Ammon's horn (tissue), 1 donor: ENCODE measurements at places on chromosomes 7 and 10.

DNA sequence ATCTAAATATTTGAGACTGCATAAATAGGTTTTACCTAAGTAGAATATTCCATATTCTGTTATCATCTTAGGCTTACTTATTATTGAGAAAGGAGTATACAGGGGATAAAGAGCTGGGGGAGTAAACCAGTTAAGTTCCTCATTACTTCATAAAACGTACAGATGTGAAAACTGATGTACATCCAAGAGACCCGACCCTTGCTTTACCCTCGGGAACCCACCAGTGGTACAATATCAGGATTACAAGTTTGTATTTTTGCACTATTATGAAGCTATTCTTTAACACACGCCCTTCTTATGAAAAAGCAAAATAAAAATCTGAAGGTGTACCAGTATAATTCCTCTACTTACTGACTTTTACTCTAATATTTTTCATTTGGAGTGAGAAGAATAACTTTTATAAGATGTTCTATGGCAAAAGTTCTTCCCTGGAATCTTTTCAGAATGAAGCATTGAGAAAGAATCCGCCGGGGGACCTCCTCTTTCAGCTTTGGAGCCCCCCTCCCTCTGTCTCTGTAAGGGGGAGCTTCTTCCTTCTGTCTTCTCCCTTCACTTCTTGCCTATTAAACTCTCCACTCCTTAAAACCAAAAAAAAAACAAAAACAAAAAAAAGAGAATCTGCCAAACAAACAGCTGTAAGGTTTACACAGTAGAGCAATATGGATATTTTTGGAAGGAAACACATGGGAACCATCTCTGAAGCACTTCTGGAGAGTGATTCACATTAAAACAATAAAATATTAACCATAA is 550.0 kb downstream of the TNS3 start:
- DNase-seq = no peak

- DNase-seq = no peak
These were observed 130.0 kb upstream of the LRRTM3 start for GRCh38 chr10:66795866-66796265.

- DNase-seq = peak; percentile 23
These were observed 518 bp downstream of the WAPL start for GRCh38 chr10:86520871-86521677.

- no peak for DNase-seq
These were observed 117.9 kb upstream of the DIP2C start for GRCh38 chr10:807163-807957.

- DNase-seq = no peak
These were observed 132.6 kb upstream of the RSU1 start for GRCh38 chr10:16949816-16950215.

- DNase-seq = no peak
These were observed 105.1 kb downstream of the PIP4K2A start for GRCh38 chr10:22609251-22609650.

GRCh38 chr10:15809450-15809849 is 50.9 kb downstream of the MINDY3 start:
- no peak for DNase-seq

DNA sequence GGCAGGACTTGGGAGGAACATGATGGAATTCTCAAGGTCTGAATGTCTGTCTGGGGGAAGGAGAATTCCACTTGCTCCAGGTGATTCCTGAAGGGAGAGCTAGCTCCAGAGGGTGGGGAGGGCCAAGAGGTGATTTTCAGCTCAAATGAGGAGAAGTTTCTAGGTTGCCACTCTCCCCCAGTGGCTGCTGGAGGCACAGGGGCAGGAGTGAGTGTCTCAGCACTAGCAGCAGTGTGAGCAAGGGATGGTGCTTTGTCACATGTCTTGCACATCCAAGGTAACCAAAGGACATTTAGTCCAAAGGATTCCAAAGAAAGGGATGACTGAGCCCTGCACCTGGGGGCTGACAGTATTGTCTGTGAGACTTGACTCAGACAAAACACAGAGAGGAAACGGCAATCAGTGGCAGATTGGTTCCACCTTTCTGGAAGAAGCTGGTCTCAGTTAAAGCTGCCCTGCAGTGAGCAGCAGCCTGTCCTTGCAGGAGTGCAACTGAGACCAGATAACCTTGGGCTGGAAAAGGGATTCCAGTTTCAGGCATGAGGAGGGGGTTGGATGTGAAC is 51.2 kb upstream of the PCBD1 start:
- no peak for DNase-seq

DNA sequence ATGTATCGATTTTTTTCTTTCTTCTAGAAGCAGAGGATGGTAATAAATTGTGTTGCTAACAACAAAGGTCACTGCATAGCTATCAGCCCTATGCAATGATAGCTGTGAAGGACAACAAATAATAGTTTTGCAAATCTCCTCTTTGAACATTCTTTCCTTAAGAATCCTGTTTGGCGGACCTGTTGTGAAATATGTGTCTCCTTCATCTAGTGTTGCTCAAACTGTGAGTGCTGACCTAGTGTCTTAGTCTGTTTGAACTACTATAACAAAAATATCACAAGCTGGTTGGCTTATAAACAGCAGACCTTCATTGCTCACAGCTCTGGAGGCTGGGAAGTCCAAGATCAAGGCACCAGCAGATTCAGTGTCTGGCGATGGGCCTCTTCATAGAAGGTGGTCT is 53.7 kb downstream of the CAV1 start:
- no peak for DNase-seq

- no peak for DNase-seq
These were observed 11.1 kb upstream of the SGCE start for GRCh38 chr7:94666879-94667587.

GRCh38 chr7:44617225-44617890 is 10.9 kb downstream of the OGDH start:
- DNase-seq = no peak

- no peak for DNase-seq
These were observed 153.7 kb downstream of the FAM107B start for GRCh38 chr10:14621037-14621436.

- no peak for DNase-seq
These were observed 140.1 kb downstream of the ACTR3B start for GRCh38 chr7:152899548-152900109.

- no peak for DNase-seq
These were observed 21.7 kb upstream of the PCGF5 start for GRCh38 chr10:91198781-91199180.

DNA sequence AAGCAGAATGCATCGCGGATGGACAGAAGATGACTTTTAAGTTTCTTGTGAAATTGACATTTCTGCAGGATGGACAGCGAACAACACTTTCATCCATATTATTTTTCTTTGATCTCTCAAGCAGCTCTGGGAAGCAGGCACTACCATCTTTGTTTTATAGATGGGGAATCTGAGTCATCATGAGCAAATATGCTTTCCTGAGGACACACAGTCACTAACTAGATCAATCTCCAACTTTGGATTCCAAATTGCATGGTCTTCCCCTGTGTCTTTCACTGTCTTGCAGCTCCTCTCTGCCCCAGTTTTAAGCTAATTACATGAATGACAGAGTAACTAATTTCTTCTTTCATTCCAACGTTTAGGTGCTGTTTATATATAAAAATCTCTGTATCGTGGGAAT is 201.5 kb downstream of the ADAM12 start:
- no peak for DNase-seq

DNA sequence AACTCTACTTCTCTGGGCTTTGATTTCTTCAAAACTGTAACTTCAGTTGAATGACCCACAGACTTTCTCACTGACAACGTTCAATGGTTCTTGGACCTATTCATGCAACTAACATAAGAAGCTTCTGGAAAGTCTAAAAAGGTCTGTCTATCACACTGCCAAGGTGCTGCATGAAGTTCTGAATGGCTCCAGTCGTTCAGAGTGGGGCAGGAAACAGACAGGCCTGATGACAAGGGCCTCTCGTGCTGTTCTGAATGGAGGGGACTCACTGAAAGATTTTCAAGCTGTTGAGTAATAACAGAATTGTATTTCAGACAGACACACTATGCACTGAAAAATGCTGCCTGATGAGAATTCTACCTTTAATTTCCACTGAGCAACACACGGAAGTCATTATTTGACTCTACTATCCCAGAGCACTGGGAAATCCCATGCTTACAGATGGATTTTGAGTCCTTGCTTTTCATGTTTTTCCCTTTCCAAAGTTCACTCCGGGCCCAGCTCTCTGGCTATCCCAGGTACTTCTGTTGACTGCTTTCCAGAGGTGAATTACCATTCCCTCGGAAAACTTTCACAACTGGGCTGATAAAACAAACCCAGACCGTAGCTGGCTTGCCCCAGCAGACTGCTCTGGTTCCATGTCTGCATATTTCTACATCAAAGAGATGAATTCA is 204.9 kb upstream of the FRMD4A start:
- DNase-seq = no peak

GRCh38 chr10:93368210-93368609 is 113.9 kb downstream of the MYOF start:
- DNase-seq = no peak

- DNase-seq = no peak
These were observed 6.3 kb downstream of the NOS3 start for GRCh38 chr7:150997075-150997511.

GRCh38 chr7:149610441-149611011 is 112.9 kb upstream of the ZNF746 start:
- no peak for DNase-seq

DNA sequence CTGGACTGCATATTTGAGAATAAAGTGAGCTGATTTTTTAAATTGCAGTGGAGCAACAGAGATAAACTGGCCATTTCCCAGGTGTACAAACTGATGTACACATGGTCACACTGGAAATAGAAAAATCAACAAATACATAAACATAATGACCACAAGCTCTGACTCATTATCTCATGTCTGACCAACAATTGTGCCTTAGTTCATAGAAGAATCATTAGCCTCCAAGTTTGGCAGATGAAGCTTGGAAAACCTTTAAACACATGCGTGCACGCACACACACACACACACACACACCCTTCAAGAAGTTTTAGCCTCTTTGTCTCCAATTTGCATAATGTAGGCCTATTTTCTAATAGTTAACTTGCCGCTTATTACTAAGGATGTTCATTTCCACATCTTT is 308.9 kb upstream of the POM121L12 start:
- DNase-seq = no peak

DNA sequence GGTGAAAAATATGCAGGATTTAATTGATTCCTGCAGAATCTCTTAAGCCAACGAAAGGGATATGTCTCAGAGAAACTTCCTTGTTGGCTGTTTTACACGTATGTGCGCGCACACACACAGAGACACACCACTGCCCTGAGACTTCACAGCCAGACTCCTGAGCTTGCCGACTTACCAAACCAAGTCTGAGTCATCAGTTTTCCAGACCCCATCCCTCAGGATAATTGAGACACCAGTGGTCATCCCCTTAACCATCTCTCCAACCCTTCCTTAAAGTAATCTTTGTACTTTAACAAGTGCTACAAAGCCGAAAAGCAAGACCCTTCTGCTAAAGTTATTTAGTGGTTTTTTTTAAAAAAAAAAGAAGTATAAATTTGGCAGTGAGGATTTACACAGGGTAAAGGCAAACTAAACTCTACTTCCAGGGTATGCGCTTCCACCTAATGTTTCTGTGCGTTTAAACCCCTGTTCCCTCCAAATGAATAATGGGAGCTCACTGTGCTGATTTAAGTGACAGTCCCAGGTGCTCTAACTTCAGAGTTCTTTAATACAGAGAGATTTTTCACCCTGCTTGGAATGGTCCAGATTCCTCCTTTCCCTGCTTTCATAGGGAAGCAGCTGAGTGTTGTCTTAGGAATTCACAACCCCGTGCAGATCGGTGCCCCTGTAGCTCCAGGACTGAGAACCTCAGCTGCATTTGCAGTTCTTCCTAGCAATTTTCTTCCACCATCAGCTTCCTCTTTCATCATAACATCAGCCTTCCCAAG is 198.5 kb downstream of the INHBA start:
- no peak for DNase-seq

DNA sequence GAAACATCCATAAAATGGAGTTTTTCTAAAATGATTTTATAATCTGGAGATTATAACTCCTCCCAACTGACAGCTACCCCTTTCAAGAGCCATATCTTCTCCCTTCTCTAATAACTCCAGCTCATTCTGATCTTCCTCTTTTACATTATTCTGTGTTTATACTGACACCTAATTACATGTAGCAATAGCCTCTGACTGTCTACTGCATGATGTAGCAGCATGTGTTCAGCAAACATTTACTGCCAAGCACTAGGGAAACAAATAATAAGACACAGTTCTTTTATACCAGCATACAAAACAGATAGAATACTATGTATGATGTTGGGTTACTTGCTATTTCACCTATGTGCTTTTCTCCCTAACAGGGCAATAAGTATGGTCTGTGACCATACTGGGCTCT is 20.7 kb downstream of the RBM28 start:
- no peak for DNase-seq

DNA sequence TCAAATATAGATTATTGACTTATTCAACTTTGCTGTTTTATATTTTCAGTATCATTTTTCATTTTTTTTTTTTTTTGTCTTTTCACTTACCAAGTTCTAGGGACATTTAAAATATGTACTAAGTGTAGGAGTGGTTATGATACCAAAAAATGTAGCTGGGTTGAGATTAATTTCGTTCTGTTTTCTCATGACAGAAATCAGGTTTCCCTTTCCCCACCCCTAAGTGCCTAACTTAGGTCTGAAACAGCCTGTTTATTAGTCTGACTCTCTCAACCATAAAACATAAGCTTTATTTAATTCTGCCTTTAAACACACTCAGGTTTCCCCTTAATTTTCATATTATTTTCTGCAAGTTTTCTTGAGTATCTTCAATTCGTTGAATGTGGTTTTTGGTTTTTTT is 22.1 kb downstream of the TMEM106B start:
- no peak for DNase-seq

DNA sequence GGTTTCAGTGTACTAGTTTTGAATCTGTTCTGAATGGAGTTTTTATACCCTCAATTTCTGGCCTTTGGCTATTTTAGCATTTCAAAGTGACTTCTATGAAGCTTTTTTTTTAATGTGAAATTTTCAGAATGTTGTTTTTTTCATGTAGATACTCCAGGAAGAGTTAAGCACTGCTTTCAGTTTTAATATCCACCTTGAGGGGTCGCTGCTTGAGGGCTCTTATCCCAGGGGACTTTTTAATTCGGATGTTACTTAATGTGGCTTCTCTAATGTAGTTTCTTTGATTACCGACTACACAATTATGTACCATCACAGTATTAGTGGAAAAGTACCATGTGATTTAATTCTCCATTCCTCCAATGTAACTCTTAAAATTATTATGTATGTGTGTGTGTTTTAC is 5.2 kb downstream of the IFIT5 start:
- DNase-seq = no peak

- no peak for DNase-seq
These were observed 71.1 kb downstream of the CXCL12 start for GRCh38 chr10:44313761-44314165.

DNA sequence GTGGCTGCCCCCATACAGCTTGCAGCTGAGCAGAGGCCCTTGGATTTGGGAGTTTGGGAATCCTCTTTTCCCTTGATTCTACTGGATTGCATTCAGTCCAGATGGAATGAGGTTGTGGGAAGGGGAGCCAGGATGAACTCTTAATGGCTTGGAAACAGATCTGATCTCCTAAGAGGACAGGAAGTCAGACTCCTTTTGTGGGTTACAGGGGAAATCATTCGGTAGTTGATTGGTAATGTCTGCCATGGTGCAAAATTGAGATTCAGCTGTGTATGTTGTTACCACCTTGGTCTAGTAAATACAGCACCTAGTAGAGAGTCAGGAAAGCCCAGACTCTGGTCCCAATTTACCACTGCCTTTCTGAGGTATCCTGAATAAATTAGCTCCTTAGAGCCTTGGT is 144.2 kb upstream of the TNRC18 start:
- no peak for DNase-seq
